Osteoblast (primary cell): ENCODE measurements at places on chromosomes 11 and 22. TPM values are rescaled to one million over a fixed set of nuclear protein-coding genes. Genes with fewer than 3 reads are reported as not detected.

DNA sequence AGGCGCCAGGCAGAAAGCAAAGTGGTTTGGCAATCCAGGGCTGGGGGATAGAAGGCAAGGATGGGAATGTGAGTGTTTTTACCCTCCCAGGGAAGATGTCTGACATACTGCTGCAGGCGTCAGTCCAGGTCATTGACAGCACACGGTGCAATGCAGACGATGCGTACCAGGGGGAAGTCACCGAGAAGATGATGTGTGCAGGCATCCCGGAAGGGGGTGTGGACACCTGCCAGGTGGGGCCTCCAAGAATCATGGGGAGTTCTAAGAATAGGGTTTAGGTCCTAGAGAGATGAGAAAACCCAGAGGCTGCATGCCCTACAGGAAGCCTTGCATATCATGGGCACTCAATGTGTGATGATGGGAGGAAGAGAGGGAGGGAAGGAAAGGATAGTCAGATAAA is 28.3 kb upstream of the SMIM35 start:
- DNase-seq, result no peak
- no peaks in the 10 kb centered on the region for H3K4me1 ChIP-seq
- no peaks in the 10 kb centered on the region for H3K36me3 ChIP-seq
- no peak overlapping the region for H3K4me3 ChIP-seq
- H3K27ac ChIP-seq, result no peak overlapping the region
- H3K27me3 ChIP-seq, result peaks cover 4% of the 10 kb centered on the region

- no peaks in the 10 kb centered on the region for H3K36me3 ChIP-seq
- H3K4me1 ChIP-seq, result no peaks in the 10 kb centered on the region
- DNase-seq, result no peak
- H3K27me3 ChIP-seq, result no peaks in the 10 kb centered on the region
- no peak overlapping the region for H3K27ac ChIP-seq
These were observed 61.9 kb upstream of the CYP2D6 start for GRCh38 chr22:42192547-42192946.

DNA sequence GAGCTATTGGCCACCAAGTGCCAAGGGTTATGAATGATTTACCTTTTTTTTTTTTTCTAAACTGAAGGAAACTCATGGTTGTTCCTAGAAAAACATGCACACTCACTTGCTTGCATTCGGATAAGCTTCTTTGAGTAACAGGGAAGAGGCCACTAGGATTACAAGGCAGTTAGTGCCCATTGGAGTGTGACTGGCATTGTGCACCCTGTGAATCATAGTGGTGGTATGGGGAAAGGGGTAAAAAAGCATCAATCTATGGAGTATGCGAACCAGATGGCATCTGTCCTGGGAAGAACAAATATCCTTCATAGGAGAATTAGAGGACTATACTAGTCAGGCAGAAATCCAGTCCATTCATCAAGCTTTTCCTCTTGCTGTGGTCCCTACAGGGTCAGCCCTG is 24.2 kb downstream of the CD44 start:
- no peak for DNase-seq
- no peaks in the 10 kb centered on the region for H3K27me3 ChIP-seq
- H3K27ac ChIP-seq, result peak overlapping the region; percentile 99
- H3K4me1 ChIP-seq, result peaks cover 95% of the 10 kb centered on the region

- no peak overlapping the region for H3K27ac ChIP-seq
- H3K4me3 ChIP-seq, result no peak overlapping the region
- DNase-seq, result no peak
- H3K4me1 ChIP-seq, result no peaks in the 10 kb centered on the region
- H3K27me3 ChIP-seq, result peaks cover 14% of the 10 kb centered on the region
- H3K36me3 ChIP-seq, result no peaks in the 10 kb centered on the region
These were observed 41.7 kb upstream of the FGF3 start for GRCh38 chr11:69860796-69861445.

DNA sequence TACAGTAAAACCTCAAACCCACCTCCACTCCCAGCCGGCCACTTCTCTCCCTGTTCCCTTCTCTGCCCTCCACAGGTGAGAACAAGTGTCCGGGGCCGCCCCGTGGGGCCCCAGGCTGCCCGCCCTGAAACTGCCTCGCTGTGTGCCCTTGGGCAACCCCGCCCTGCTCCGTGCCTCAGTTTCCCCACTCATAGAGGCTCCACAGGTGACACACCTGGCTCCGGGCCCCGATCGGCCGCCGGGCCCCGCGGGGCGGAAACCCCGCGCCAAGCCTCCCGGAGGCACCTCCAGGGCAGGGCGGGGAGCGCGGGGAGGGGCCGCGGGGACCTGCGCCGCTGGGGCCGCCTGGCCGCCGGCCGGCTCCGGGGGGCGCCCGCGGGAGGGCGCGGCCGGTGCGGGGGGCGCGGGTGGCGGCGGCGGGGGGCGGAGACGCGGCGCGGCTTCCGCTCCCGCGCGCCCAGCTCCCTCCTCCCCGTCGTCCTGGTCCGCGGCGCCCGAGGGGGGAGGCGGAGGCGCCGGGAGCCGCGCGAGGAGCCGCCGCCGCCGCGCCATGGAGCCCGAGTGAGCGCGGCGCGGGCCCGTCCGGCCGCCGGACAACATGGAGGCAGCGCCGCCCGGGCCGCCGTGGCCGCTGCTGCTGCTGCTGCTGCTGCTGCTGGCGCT is at the start of gene LRP5:
LRP5 (plus strand) TSS at position 475 of the 663 bp plus-strand sequence; CDS start at position 599, 124 bp downstream.
- peaks cover 17% of the 10 kb centered on the region for H3K4me1 ChIP-seq
- peak within 1 kb of the TSS; percentile 45 for H3K27ac ChIP-seq
- no peaks in the 10 kb centered on the region for H3K27me3 ChIP-seq

GRCh38 chr11:34238966-34239365 is 118.8 kb downstream of the ABTB2 start:
- H3K4me3 ChIP-seq, result no peak overlapping the region
- H3K36me3 ChIP-seq, result no peaks in the 10 kb centered on the region
- peaks cover 17% of the 10 kb centered on the region for H3K4me1 ChIP-seq
- DNase-seq, result no peak

GRCh38 chr22:46464701-46465344 is 72.6 kb downstream of the CELSR1 start:
- no peak for DNase-seq
- no peaks in the 10 kb centered on the region for H3K36me3 ChIP-seq
- no peak overlapping the region for H3K4me3 ChIP-seq
- peaks cover 4% of the 10 kb centered on the region for H3K4me1 ChIP-seq

- H3K36me3 ChIP-seq, result no peaks in the 10 kb centered on the region
- H3K4me3 ChIP-seq, result no peak overlapping the region
- H3K27me3 ChIP-seq, result no peaks in the 10 kb centered on the region
- no peak overlapping the region for H3K27ac ChIP-seq
- no peaks in the 10 kb centered on the region for H3K4me1 ChIP-seq
These were observed 1217.9 kb downstream of the LRRC4C start for GRCh38 chr11:40241524-40242051.

GRCh38 chr11:30196400-30197206 is 34.2 kb upstream of the FSHB start:
- H3K4me3 ChIP-seq, result no peak overlapping the region
- H3K36me3 ChIP-seq, result no peaks in the 10 kb centered on the region
- H3K27ac ChIP-seq, result no peak overlapping the region
- DNase-seq, result no peak

DNA sequence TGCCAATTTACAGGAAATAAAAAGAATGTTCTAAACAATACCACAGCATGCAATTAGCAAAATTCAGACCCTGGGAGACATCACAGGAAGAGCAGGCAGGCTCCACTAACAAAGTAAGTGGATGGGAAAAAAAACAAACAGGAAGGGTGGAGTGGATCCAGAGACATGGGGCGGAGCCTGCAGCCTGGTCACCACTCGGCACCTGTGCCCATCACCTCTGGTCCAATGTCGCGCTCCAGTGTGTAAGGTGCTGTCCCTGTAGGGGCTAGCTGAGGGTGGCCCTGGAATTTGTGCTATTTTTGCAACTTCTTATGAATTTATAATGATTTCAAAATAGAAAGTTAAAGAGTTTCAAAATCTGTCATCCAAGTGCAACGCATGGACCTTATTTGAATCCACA is 11.0 kb upstream of the MOB2 start:
- no peaks in the 10 kb centered on the region for H3K36me3 ChIP-seq
- no peak overlapping the region for H3K4me3 ChIP-seq
- DNase-seq, result no peak
- H3K4me1 ChIP-seq, result no peaks in the 10 kb centered on the region
- H3K27me3 ChIP-seq, result no peaks in the 10 kb centered on the region

- no peak overlapping the region for H3K4me3 ChIP-seq
- no peak overlapping the region for H3K27ac ChIP-seq
- H3K36me3 ChIP-seq, result no peaks in the 10 kb centered on the region
- H3K4me1 ChIP-seq, result peaks cover 28% of the 10 kb centered on the region
- no peaks in the 10 kb centered on the region for H3K27me3 ChIP-seq
These were observed 22.7 kb upstream of the CD44 start for GRCh38 chr11:35116245-35116644.

DNA sequence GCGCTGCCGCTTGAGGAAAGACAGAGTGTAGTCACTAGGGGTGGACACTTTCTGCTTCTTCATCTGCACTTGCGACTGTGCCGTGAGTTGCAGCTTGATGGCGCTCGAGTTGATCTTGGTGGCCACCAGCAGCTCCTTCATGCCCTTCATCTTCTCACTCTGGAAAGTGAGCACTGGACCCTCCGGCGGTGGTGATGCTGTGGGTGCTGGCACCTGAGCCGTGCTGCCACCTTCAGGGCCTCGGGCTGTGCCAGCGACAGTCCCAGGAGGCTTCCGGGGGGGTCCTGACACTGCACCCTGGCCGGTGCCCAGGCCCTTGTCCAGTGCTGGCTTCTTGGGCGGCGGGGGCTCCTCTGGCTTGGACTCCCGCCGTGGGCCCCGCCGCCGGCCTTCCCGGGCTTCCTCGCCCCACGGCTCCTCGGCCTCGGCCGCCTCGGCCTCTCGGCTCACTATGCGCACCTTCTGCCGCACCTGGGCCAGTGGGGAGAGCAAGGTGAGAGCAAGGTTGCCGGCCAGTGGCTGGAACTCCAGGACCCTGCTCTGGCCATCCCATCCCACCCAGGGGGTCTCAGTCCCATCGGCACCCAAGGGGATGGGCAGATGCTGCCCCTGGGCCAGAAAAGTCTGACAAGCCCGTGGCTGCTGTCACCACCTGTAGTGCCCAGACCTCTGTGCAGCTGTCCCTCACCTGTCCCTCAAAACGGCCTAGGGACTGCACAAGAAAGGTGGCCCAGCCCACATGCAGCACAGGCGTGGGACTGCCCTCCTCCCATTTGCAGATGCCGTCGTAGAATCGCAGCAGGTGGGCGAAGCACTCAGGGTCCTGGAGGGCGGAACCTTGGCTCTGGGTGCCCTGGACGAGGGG is 1.6 kb upstream of the MAP4K2 start:
- H3K27ac ChIP-seq, result peak overlapping the region; percentile 66
- peaks cover 13% of the 10 kb centered on the region for H3K4me1 ChIP-seq
- DNase-seq, result peak; percentile 64
- peaks cover 34% of the 10 kb centered on the region for H3K36me3 ChIP-seq

GRCh38 chr11:27487706-27488105 is 15.1 kb upstream of the LGR4 start:
- DNase-seq, result no peak
- peaks cover 15% of the 10 kb centered on the region for H3K36me3 ChIP-seq
- no peak overlapping the region for H3K27ac ChIP-seq

DNA sequence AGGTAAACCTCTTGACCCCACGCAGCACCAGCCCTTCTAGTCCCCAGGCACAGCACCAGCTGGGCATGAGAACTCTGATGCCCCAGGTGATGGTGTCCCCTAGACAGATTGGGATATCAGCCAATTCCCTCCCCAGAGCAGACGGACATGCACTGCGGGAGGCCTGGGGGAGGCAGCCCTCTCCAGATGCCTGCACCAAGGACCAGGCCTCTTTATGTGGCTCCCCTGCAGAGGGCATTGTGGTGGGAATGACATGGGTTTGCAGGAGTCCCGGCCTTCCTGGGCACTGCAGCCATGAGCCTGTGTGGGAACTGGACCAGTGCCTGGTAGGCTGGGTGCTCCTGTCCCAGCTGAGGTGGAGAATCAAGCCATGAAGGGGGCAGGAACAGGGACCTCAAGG is 25.9 kb downstream of the PPM1F start:
- H3K4me3 ChIP-seq, result no peak overlapping the region
- no peak overlapping the region for H3K27ac ChIP-seq
- H3K27me3 ChIP-seq, result no peaks in the 10 kb centered on the region
- H3K36me3 ChIP-seq, result peaks cover 27% of the 10 kb centered on the region

Gene VWCE
- 4.7 and 6.2 TPM in 2 replicates for total RNA-seq

Gene RFPL3
- not detected in 2 replicates for total RNA-seq

Gene KRTAP5-9
- not detected in 2 replicates for total RNA-seq

Gene TUBA8
- total RNA-seq, result 0.29 and 0.36 TPM in 2 replicates

Gene CHKB
- 27.4 and 28.6 TPM in 2 replicates for total RNA-seq

Gene SHISAL1
- total RNA-seq, result 52.5 and 57.2 TPM in 2 replicates

Gene TTC17
- total RNA-seq, result 77.4 and 88.7 TPM in 2 replicates

Gene GRAP2
- not detected in 2 replicates for total RNA-seq

Gene TENM4
- 63.3 and 76.9 TPM in 2 replicates for total RNA-seq

Gene DNAJB7
- not detected in 2 replicates for total RNA-seq
